ENCODE measurements at places on chromosomes 2 and 18.
A peak's percentile ranks its signal among the peaks of the same experiment; 100 is the strongest.

GRCh38 chr2:121333231-121333630 lies 48.2 kb upstream of the TFCP2L1 start:
- no peak for DNase-seq

DNA sequence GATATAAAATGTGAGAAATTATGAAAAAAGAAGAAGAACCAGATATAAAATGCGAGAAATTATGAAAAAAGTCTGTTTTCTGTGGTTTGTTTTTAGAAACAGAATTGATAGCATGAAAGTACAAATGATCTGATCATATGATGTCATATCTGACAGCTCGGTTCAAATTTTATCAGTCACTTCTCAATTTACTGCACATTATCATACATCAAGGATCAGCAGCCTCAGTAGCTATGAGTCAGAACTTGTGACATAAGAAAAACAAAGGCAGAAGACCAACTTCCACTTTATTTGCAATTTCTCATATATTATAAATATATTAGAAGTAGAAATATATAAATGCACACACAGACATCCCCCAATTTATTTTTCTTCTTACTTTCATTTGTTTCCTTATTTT lies 634.0 kb downstream of the LRP1B start:
- DNase-seq = no peak

DNA sequence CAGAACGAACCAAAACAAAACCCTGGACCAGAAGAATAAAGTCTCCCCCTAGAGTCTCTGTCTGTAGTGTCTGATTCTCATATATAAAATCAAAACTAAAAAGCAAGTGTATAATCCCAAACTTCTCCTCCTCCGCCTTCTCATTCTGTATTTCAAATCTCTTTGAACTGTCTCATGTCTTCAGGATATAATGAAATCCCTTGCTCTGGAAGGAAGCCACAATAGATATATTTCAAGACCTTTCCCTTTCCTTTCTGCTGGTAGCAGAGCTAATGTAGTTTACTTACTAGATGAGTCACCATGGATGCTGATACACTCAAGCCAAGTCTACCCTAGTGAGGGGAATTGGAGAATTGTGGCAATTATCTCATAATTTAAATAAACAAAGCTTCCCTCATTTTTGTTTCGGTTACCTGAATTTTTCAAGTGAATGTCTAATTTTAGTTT lies 33.5 kb upstream of the CCDC93 start:
- peak; percentile 57 for DNase-seq

- no peak for DNase-seq
These were observed 9.7 kb upstream of the RMC1 start for GRCh38 chr18:23493654-23494053.

DNA sequence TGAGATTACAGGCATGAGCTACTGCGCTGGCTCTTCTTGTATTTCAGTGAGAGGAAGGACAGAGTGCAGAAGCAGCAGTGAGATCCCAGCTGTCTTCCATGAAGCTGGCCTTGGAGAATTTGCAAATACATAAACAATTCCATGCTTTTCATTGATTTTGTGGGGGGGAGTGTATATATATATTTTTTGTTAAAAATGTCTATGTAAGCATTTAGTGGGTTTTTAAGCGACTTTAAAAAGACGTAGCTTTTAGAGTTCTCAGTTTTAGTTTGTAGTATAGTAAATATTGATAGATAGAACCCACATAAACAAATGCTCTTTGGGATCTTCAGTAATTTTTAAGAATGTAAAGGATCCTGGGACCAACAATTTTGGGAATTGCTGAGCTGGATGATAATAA lies 6.3 kb downstream of the RBFA start:
- DNase-seq = no peak

- DNase-seq = no peak
These were observed 950 bp downstream of the KLHL30 start for GRCh38 chr2:238139196-238140039.

GRCh38 chr2:227348324-227348723 lies 23.3 kb downstream of the MFF start:
- DNase-seq = no peak

DNA sequence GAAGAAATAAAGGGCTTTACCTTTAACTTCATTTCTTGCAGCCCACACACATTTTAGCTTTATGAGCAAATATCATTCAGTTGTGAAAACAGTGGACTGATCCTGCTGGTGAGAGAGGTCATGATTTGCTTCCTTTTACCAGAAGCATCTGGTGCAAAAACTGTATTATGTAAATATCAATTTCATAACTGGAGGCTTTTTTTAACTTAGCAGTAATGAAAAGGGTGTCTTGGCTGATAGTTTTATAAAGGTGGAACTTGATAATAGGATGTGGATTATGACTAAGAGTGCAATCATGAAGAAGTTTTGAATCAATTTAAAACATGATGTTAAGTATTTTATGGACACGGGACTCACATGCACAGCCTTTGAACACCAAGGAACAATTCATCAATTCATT lies 304.4 kb downstream of the GULP1 start:
- DNase-seq = no peak

DNA sequence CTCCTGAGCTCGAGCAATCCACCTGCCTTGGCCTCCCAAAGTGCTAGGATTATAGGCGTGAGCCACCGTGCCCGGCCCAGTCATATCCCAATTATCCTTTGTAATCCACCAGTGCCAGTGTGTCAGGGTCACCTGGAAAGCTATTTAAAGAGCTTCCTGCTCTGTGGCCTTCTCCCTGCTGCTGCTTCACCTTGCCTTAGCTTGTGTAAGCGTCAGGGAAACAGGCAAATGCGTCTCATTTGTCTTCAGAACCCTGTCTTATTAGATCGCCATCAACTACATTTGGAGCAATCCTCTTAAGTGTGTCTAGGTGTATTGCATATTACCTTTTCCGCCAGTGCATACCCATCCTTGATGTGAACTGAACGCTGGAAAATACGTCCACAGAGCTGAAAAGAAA lies 10.2 kb downstream of the KIF5C start:
- DNase-seq = no peak

- no peak for DNase-seq
These were observed 66.1 kb downstream of the CHST9 start for GRCh38 chr18:27118973-27119372.

GRCh38 chr2:136116813-136117390 lies 1.0 kb downstream of the CXCR4 start:
- DNase-seq = no peak

GRCh38 chr2:215799194-215799593 lies 214.2 kb downstream of the MREG start:
- DNase-seq = no peak

GRCh38 chr2:240819858-240820606 lies at the start of gene KIF1A:
Gene KIF1A, minus strand, starts transcription at chr2:240820219. Its CDS starts 22,467 bp downstream, at chr2:240797752.
- no peak for DNase-seq

DNA sequence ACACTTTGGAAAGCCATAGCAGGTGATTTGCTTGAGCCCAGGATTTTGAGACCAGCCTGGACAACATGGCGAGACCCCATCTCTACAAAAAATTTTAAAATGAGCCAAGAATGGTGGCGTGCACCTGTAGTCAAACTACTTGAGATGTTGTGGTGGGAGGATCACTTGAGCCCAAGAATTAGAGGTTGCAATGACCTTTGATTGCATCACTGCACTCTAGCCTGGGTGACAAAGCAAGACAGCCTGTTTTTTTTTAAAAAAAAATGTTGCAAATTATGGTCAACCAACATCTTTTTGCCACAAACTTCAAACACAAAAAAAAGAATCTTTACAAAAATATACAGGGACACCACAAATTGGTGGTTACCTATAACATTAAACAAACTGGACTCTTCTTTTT lies 40.3 kb downstream of the MEX3C start:
- DNase-seq = no peak

Measured in fibroblast of skin of left quadriceps (primary cell).